ENCODE measurements at places on chromosomes 5 and 9. TPM values are rescaled to one million over a fixed set of nuclear protein-coding genes. Genes with fewer than 3 reads are reported as not detected.

The NUTM2G gene
- total RNA-seq = not detected

The SLC27A6 gene
- 1.0 TPM for total RNA-seq

The WASHC1 gene
- total RNA-seq = 17.2 TPM

The CCNO gene
- total RNA-seq = 0.04 TPM

The MATR3 gene
- total RNA-seq = 255 TPM

The BNC2 gene
- total RNA-seq = 24.0 TPM

The FLT4 gene
- total RNA-seq = 6.6 TPM

The SPATA31D4 gene
- total RNA-seq = not detected

The ALDOB gene
- 0.40 TPM for total RNA-seq

The ADAMTS16 gene
- 4.3 TPM for total RNA-seq

The TMOD1 gene
- 46.1 TPM for total RNA-seq

The GRIN3A gene
- total RNA-seq = 0.80 TPM

The ARID3C gene
- 0.09 TPM for total RNA-seq

The PCDHB2 gene
- total RNA-seq = 3.2 TPM

The FAM151B gene
- 5.7 TPM for total RNA-seq

The NNT gene
- total RNA-seq = 67.0 TPM

The TRIM36 gene
- 2.0 TPM for total RNA-seq

The GABRB2 gene
- 3.9 TPM for total RNA-seq

The SLC36A2 gene
- 0.04 TPM for total RNA-seq

The BRD3 gene
- total RNA-seq = 16.8 TPM

The FNBP1 gene
- total RNA-seq = 23.7 TPM

The ADAMTS13 gene
- 3.4 TPM for total RNA-seq

The ELAVL2 gene
- 2.1 TPM for total RNA-seq

The PCDHA4 gene
- 0.22 TPM for total RNA-seq

The KIF24 gene
- total RNA-seq = 10.3 TPM

The GAPT gene
- total RNA-seq = 0.44 TPM

The ANGPTL2 gene
- total RNA-seq = 75.6 TPM

The SHROOM1 gene
- 2.4 TPM for total RNA-seq

The CRB2 gene
- total RNA-seq = 0.04 TPM

The ELOVL7 gene
- 0.13 TPM for total RNA-seq

The SLC1A1 gene
- total RNA-seq = 0.66 TPM

The CCDC183 gene
- total RNA-seq = 0.84 TPM

The LCN12 gene
- total RNA-seq = 0.44 TPM

The GLRA1 gene
- total RNA-seq = not detected

The AQP3 gene
- total RNA-seq = 5.6 TPM

The BTNL8 gene
- total RNA-seq = 0.09 TPM

The PDCD1LG2 gene
- total RNA-seq = 1.3 TPM

The S100Z gene
- total RNA-seq = 0.09 TPM

The TOR4A gene
- 4.4 TPM for total RNA-seq

The C7 gene
- total RNA-seq = 2.3 TPM

The HOMER1 gene
- 34.6 TPM for total RNA-seq

The TMC1 gene
- 0.49 TPM for total RNA-seq

The SPATA31C1 gene
- total RNA-seq = 0.04 TPM

The SFXN1 gene
- total RNA-seq = 21.6 TPM

The SHC3 gene
- 0.53 TPM for total RNA-seq

The SLC6A7 gene
- total RNA-seq = 0.35 TPM

The ZER1 gene
- total RNA-seq = 14.2 TPM

The TSPAN17 gene
- total RNA-seq = 15.5 TPM

The EGFLAM gene
- total RNA-seq = 38.0 TPM

The RGS7BP gene
- 5.3 TPM for total RNA-seq

The MAN2A1 gene
- 38.6 TPM for total RNA-seq

The CMBL gene
- 24.1 TPM for total RNA-seq

The LCN1 gene
- not detected for total RNA-seq

The KIF20A gene
- 17.8 TPM for total RNA-seq

The BAG1 gene
- total RNA-seq = 54.1 TPM

The NSD1 gene
- 63.6 TPM for total RNA-seq
